ENCODE measurements at places on chromosomes 12 and 14.

DNA sequence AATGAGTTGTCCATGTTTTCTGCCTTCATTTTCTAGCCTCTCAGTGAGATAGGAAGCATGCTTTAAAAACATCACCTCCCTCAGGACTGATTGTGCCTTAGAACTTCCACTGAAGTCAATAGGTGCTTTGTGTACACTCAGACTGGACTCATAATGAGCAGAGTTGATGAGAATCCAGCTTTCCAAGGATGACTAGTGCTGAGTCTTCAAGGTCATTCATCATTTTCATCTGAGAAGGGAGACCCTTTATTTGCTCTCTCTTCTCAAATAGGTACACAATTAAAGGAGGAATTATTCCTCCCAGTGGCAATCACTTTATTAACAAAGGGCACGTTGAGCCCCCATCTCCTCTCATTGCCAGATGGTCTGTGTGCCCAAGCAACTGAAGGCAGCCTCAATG, 210.9 kb upstream of the PRKD1 start:
- DNase-seq, result no peak

GRCh38 chr14:99508896-99509629, 27.9 kb downstream of the CCNK start:
- DNase-seq, result no peak

DNA sequence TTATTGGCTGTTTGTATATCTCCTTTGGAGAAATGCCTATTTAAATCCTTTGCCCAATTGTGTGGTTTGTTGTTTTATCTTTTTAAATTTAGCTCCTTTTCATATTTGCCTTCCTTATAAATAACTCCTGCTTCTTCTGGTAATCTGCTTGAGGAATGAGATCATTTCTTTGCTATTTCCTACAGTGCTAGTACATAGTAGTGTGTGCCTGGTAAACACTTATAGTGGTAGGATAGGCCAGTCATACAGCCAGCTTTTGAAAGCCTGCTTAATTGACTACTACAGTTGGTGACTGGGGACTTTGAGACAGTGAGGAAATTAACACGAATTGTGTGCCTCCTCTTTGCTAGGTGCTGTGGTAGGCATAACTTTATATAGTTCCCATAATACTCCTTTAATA, 68.7 kb downstream of the BORCS5 start:
- DNase-seq, result no peak

- no peak for DNase-seq
Measured at GRCh38 chr14:91770185-91770584, 38.3 kb upstream of the CATSPERB start.

DNA sequence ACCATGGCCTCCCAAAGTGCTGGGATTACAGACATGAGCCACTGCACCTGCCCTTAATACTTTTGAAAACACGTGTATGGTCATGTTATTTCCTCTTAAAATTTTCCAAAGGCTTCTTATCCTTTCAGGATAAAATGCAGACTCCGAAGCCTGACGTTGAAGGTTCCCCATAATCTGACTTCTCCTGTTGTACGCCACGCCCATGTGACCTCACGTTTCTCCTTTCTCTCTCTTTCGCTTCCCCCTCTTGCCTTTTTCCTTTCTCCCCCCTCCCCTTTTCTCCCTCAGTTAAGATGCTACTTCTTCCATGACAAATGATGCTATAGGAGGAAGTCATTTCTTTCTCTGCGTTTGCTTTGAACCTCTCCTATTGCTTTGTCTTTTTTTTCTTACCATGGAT, 266.0 kb downstream of the FBXL14 start:
- DNase-seq, result no peak

- no peak for DNase-seq
Measured at GRCh38 chr12:125189502-125189901, 124.3 kb downstream of the AACS start.

GRCh38 chr12:49108958-49109404, 1.7 kb downstream of the LMBR1L start:
- no peak for DNase-seq

DNA sequence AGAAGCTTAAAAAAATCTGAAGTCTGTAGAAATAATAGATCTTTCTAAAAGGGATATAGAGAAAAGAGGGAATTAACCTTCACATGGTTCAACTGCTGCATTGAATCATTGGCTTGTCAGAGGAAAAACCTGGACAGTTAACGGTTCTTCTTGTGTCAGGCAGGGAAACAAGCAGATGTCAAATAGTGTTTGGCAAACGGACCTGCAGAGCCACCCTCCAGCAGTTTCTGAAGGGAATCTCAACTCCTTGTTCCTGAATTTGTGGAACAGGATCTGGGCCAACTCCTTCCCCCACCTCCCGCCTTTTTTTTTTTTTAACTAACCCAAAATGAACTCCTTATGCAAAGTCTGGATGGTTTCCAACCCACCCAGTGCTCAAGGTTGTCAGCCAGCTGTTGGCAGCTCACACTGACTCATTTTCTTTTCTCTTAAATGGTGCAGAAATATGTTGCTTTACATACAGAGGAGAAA, 187.3 kb downstream of the CAND1 start:
- no peak for DNase-seq

GRCh38 chr12:121297435-121297991, 1.0 kb upstream of the CAMKK2 start:
- DNase-seq, result no peak

GRCh38 chr12:49827051-49827400, 1.2 kb downstream of the NCKAP5L start:
- no peak for DNase-seq

DNA sequence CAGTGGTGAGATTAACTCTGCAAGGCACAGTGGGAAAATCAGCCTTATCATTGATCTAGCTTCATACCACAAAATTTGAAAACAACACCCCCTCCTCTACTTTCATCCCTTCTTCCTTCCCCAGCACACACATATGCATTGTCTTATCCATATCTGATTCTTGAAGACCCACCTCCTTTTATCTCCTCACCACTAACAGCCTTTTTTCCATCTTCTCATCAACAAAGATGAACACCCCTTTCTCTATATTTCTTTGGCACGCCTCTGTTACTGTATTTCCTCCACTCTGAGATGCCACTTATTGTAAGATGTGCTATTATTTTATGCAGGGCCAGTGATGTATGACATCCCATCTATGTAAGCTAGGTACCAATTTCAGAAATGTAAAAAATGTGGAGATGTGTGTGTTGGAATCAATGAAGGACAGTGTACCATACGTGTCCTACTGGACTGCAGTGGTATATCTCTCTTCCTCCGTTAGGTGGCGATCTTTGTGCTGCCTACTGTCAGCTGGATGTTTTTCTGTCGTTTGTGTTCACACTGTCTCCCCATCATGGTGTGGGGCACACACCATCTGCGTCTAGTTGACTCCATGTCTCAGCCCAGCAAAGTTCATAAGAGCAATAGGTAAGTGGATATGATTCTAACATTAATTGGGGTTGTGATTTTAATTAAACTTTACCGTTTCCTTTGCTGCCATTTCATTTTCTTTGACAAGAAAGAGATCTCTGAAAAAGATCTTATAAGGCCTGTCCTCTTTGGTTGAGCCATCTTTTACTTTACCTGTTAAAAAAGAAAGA, 24.0 kb downstream of the CCDC38 start:
- DNase-seq, result no peak

- no peak for DNase-seq
Measured at GRCh38 chr12:52074971-52075724, 4.4 kb upstream of the SMIM41 start.

Data from activated naive CD8-positive, alpha-beta T cell treated with anti-CD3 and anti-CD28 coated beads, Interleukin-2, amount 50 U/mL, for 16 hours (primary cell).